Iris pigment epithelial cell (primary cell): ENCODE measurements at places on chromosomes 12 and 14.

- no peak for DNase-seq
Observed at GRCh38 chr14:101351769-101352168, 209.5 kb upstream of the DIO3 start.

GRCh38 chr12:55142669-55143565, 16.7 kb downstream of the OR9K2 start:
- DNase-seq, result peak; percentile 56

- DNase-seq, result peak; percentile 14
Observed at GRCh38 chr14:77406718-77407117, 16.6 kb downstream of the NOXRED1 start.

- no peak for DNase-seq
Observed at GRCh38 chr14:79098324-79098723, 928.2 kb downstream of the NRXN3 start.

DNA sequence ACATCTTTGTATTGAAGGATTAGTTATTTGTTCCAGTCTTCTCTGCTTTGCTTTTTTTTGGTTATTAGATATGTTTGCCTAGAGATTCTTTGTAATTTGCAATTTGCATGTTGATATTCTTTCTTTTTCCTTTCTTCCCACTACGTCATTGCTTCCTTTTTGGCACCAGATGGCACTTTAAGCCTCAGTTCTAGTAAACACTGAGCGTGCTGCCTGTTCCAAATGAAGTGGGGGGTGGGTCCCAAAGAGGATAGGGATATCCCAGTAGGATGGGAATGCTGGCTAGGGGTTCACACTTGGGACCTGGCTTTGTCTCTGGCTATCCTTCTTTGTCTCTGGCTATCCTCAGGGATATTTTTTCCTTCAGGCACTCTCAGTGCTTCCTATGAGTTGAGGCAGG, 17.0 kb downstream of the EAPP start:
- DNase-seq, result no peak

DNA sequence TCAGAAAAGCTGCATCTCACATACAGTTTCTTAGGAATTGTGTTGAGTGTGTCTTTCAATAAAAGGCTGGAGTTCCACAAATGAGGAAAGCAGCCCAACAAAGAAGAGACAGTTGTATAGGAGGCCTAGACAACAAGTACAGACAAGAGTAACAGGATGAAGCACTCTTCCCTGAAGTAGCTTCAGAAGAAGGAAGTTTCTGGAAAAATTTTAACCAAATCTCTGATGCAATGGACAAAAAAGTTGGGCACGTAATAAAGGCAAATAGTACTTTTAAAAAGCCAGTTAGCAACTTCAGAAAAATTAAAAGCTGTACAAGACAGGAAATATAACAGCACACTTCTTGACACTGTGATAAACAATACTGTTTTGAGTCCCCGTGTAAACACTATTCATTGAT, 134.1 kb upstream of the PLEKHG7 start:
- no peak for DNase-seq

DNA sequence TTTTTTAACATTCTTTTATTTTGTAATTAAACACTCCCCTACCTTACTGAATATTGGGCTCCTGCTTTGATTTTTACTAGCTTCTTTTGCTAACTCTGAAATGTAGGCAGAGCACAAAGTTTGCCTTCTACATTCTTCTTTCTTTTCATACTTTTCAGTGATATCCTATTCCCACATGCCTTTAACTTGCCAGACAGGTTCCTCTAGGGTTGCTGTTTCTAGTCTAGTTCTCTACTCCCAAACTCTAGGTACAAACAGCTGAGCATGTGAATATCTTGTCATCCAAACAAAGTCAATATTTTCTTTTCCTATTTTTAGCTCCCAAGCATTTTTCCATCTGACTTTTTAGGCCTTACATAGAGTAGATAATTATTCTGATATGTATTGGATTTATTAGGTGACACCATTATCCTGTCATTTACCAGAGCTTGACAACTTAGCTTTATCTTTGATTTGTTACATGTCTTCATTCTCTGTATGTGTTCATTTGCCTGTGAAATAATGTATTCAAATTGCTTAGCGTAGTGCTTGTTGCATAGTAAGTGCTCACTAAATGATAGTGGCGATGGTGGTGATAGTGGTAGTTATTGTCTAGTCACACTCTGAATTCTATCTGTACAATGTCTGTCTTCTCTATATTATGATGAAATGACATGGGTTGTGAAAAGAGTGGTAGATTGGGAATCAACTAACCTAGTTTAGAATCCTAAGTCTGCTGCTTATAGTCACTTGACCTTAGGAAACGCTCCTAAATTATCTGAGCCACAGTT, 73.6 kb upstream of the DNM1L start:
- DNase-seq, result no peak

DNA sequence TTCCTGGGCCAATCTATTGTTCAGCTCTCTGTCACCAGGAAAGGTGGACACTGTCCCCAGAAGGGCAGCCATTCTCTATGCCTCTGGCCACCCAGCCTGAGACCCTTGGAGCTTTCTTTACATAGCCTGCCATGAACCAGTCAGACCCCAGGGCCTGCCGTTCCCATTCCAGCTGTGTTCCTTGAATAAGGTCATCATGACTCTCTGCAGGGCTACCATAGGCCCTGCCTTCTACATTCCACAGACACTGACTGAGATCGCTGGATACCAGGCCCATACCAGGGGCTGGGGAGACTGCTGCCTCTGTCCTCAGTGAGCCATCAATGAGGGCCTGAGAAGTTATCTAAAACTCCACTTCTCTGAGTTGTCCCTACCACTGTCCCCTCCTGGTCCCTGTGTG, 75.5 kb downstream of the SYNE3 start:
- peak; percentile 25 for DNase-seq

- peak; percentile 49 for DNase-seq
Observed at GRCh38 chr12:12365931-12366431, 9.1 kb downstream of the BORCS5 start.

GRCh38 chr14:90755661-90756304, 60.4 kb downstream of the TTC7B start:
- no peak for DNase-seq

DNA sequence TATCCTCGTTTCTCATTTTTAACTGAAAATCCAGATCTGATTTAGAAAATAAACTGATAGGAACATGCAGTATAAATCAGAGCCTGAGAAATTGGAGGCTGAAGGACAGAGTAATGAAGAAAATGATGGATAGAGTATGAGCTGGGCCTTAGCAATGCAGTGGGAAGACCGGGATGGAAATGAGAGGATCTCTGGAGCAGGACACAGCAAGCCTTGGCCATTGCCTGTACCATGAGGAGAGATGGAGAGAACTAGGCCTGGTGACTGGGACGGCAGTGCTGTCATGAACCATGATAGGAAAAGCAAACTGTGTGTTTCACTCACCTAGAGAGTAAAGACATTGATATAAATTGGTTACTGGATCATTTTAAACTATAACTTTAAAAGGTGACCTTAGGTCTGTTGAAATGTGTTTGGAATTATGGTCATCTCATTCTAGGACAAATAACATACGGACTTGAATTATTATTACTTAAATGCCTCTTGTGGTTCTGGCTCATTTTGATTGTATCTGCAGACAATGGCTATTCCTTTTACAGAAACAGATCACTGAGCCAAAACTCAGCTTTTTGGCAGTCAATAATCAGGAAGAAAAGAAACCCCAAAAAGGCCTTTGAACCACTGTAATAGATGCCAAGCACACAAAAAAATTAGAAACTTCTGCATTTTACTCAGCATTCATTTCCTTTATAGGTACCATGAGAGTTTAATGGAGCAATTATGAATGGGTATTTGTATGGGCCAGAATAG, 251.9 kb upstream of the PRKD1 start:
- DNase-seq, result no peak

- DNase-seq, result no peak
Observed at GRCh38 chr14:53368066-53368465, 214.9 kb upstream of the DDHD1 start.

DNA sequence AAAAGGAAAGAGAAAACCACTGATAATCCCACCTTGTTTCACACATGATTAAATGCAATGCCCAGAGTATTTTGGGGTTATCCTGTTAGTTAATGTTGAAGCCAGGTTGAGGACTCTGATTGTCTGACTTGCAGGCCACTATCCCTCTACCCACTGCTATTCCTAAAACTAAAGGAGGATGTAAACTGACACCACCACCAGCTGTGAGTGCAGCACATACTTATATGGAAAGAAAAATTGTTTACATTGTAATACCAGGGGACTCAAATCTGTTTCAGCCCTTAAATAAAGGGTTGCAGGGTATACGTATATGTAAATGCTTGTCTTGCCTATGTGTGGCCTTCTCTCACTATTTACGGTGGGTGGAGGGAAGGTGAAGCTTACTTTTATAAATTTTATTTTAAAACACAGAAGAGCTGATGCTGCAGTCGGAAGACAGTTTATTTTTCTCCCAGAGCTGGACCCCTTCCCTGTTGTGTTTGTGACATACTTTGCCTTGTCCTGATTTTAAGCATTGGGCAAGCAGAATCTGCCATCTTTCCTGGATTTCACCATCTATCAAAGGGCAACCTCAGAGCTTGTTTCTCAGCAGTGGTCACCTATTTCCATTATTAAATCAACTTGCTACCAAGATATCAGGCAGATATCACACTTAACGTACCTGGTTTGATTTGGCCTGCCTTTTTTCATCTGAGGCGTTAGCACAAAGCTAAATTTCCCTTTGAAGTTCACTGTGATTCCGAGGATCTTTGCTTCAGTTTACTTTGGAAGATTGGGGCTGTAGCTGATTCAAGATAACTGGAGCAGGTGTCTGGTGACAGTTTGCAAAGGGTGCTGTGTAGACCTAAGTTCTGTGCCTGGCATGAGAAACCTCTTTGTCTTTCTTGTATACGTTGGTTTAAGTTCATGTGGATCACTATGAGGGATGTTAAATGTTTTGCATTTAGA, 25.2 kb downstream of the DAAM1 start:
- peak; percentile 48 for DNase-seq

GRCh38 chr12:56980268-56980667, 22.9 kb upstream of the RDH16 start:
- DNase-seq, result no peak

- peak; percentile 52 for DNase-seq
Observed at GRCh38 chr12:52029685-52030084, 21.6 kb upstream of the NR4A1 start.

DNA sequence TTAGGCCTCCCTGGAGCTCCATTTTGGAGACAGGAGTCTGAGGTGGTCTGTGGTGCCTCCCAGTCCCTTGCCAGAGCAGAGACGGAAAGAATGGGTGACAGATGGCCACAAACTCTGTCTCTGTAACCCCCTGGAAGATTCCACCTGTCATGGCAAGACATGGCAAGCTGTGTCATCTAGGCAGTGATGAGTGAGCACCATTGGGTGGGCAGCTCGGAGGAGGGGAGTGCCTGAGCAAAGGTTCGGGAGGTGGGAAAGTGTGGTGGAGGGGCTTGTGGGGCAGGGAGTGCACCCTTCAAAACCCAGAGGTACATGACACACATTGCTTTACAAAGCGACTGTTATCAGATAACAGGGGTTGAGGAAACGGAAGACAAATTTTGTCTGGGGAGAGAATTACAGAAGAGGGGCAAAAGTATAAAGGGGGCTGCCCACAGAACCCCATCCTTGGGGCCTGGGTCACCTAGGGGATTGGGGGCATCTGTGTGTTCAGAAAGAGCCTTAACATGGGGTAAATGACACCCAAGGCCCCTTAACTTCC, 3.5 kb downstream of the RIN3 start:
- no peak for DNase-seq

- DNase-seq, result no peak
Observed at GRCh38 chr14:86331341-86331740, 801.4 kb downstream of the FLRT2 start.
